ENCODE measurements at places on chromosomes 7 and 10.

- DNase-seq, result peak; percentile 19
Measured at GRCh38 chr7:119482209-119482608, 790.8 kb upstream of the KCND2 start.

DNA sequence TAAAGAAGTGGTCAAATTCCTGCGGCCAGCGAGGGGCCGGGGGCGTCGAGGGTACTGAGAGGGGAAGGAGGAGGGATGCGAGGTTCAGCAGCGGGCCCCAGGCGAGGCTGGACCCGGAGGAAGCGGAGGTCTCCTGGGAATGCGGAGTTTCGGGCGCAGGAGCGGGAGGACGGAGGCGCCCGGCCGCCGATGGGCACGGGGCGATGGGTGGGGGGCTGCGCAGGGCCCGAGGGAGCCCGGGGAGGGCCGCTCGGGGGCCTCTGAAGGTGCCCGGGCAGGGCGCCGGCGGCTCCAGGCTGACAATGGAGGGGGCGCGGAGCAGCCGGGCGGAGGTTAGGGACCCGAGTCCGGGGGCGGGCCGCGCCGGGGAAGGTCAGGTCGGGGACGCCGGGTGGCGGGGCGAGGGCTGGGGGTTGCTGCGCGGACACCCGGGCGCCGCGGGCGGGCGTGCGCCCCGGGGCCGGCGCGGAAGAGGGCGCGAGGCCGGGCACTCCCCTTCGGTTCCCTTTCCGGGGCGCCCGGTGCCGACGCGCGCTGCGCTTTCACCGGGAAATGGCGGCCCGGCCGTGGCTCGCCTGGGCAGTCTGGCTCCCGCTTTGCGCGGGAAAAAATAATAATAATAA is 683 bp downstream of the MACROH2A2 start:
- peak; percentile 45 for DNase-seq

- DNase-seq, result peak; percentile 65
Measured at GRCh38 chr10:118958984-118959925, 70.3 kb upstream of the NANOS1 start.

DNA sequence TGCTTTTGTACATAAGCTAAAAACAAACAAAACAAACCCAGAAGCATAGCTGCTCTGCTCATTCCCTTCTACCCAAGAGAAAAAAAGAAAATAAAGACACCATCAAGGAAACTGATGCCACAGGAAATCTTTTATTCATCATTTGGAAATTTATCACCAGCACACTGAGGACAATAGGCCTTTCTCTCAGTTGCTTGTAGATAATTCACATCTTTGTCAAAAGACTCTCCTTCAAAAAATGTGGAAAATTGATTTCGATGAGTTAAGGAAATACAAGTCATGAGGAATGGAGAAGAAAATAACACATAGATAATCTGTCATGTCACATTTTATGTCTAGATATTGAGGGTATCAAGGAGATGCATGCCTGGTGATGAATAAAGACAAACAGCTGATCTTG is 53.5 kb downstream of the ZNF37A start:
- DNase-seq, result no peak

DNA sequence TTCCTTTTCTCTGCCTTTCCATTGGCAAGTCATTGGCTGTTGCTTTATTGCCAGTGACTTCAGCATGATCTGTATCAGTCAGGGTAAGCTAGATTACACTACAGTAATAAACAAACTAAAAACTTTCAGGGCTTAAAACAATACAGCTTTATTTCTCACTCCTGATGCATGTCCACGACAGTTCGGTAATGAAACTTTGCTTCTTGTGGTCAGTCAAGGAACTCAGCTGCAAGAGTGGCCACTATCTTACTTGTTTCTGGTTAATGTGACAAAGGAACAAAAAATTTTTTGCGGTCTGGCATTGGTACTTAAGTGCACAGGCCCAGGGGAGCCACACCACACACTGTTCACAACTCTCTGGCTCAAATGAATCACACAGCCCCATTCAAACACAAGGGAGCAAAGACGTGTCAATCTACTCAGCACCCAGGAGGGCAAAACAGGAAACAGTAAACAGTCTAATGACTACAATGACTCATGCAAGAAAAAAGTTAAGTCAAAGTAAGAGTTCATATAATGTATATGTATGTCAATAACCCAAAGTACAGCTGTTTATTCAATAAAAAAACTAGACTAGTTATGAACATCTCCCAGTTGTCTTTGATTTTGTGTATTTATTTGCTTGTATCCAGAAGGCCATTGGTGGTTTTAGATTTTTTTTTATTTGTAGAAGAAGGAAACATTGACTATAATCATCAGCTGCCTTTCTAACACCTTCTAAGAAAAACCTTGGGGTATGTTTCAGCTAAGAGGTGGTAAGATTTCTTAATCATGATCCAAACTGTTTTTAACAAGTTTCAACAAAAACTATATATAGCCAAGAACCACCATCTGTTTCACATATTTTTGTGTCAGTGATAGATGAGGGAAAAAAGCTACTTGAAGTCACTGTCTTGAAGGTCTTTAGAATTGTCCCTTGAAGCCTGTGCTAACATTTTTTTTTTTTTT is 134.4 kb upstream of the FAM3C start:
- DNase-seq, result peak; percentile 99

DNA sequence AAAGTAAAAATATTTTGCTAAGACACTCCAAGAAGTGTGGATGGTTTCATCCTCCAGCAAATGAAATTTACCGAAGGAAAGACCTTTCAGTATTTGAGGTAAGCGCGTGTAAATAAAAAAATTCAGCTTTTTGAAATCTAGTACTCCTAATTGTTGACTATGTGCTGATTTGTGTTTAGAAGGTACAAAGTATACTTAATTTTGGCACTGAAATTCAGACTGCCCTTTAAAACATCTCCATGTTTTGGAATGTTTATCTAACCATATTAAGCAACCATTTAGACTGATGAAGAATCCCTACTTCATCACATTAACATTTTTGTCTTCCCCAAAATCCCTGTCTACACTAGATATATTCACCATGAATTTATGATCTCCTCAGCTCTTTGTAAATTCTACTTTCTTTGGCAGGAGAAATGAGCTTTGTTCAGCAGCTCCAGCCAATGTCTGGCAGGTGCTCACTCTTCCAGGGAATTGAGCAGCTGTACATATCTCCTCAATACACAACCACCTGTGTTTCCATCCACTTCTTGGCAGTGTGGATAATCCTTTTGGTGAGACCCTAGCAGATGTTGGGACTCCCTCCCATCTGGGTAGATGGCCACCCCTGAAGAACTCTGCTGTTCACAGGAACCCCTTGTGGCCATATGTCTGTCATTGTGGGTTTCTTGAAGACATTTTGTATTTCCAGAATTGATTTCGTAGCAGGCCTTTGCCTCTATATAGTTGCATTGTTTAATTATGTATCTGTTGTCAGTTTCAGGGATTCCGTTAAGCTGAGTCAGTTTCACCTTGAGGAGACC is 129.4 kb upstream of the SAMD8 start:
- no peak for DNase-seq

- peak; percentile 65 for DNase-seq
Measured at GRCh38 chr10:47047577-47048525, 136.6 kb downstream of the PTPN20 start.

DNA sequence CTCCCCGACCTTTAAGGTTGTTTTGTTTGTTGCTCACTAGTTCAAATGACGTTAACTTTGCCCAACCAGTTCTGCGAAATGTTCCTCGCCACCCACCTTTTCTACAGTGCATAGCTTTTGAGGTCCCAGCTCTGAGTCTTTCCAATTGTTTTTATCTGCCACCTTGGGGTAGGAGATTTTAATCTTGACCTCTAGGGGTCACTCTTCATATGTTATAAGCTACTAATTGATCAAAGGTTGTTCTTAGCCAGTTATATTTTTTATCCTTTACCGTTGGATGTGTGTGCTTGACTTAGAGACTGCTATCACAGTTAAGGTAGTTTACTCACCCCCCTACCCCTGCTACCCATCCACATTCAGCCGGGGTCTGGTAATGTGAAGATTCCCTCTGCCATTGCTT is 372.4 kb downstream of the SUGCT start:
- peak; percentile 19 for DNase-seq

GRCh38 chr10:110756876-110757275 is 112.7 kb downstream of the RBM20 start:
- no peak for DNase-seq

GRCh38 chr7:99563650-99564049 is 5.2 kb downstream of the ZNF655 start:
- peak; percentile 30 for DNase-seq

DNA sequence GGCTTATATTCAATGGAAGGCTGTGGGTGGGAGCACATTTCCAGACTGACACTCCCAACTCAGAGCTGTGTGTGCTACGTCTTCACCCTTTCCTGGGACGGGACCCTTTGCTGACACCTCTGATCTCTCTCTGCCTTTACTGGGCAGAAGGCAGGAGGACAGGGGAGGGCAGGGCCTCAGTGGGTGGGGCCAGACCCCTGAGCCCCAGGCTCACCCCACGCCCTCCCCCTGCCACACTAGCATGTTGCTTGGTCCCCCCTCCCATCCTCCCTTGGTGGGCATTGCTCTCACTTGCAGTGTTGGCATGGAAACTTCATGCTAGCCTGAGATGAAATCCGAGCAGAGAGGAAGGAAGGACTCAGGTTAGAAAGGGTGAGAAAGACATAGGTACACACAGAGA is 18.4 kb downstream of the TMEM273 start:
- no peak for DNase-seq

DNA sequence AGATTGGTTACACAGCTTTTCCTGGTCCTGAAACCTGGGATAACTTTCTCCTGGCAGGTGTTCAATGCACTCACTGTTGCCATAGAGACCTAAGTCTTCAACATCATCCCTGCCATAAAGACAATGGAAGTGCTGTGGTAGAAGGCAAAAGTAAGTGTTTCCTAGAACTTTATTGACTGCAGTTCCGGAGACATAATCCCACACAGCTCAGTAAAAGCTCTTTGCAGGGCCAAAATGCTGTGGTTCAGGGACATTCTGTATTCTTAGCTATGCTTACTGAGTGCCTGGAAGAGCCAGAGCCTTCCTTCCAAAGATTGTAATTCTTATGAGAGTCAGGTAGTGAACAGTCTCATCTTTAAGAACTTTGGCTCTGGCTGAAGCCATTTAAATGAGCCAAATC is 5.3 kb downstream of the WIPF3 start:
- DNase-seq, result no peak

DNA sequence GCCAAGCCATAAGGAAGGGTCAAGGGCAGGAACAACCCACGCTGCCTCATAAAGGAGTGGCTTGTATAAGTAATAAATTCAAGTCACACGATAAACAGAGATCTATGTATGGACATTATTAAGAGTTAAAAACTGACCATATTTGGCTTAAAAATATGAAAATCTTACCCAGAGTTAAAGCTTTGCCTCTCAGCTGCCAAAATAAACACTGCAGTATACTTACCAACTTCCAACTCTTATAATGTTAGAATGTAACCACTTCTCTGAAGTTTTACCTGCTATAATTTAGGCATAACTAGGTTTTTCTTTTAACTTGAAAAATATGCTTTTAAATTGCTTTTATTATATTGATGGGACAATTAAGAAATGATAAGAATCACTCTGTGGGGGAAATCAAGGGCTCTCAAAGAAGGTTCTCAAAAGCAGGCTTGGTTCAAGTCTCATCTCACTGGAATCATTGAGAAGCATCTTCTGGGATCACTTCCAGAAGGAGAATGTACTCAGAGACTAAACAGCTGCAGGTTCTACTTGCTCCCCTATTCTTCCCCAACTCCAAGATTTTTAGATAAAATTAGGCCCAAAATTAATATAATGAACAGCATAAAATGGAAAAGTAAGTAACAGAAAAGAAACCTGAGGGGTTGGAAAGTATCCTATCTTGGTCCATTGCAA is 16.1 kb upstream of the CAV2 start:
- no peak for DNase-seq

DNA sequence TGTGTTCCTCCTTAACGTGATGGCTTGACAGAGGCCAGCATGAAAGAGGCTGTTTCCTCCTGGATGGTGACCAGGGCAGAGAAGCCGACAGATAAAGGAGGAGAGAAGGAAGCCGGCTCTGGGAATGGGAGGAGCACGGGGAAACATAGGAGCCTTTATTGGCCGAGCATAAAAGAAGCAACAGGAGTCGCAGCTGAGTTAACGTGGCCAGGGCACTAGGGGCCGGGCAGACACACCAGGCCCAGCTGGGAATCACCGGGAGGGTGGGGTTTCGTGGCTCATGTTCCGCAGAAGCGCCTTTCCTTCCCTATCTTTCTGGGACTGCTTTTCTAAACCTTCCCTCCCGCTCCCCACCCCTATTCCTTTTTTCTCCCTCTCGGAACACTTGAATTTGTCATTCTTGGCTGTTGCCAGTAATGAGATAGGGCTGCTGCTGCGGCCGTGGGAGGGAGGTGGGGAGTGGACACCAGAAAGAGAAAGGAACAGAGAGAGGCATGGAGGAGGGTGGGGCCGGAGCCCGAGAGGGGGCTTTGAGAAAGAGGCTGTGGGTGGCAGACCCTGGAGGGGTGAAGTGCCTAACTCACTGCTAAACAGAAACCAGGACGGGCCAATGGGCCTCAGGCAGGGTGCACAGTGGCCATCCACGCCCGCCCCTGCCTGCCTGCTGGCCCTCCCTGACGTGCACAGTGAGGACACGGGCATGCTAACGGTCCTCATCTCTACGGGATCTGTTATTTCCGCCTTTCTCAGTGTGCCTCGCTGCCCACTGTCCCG is 65.2 kb downstream of the COL13A1 start:
- DNase-seq, result peak; percentile 37

GRCh38 chr10:130341356-130341755 is 205.2 kb downstream of the GLRX3 start:
- no peak for DNase-seq

DNA sequence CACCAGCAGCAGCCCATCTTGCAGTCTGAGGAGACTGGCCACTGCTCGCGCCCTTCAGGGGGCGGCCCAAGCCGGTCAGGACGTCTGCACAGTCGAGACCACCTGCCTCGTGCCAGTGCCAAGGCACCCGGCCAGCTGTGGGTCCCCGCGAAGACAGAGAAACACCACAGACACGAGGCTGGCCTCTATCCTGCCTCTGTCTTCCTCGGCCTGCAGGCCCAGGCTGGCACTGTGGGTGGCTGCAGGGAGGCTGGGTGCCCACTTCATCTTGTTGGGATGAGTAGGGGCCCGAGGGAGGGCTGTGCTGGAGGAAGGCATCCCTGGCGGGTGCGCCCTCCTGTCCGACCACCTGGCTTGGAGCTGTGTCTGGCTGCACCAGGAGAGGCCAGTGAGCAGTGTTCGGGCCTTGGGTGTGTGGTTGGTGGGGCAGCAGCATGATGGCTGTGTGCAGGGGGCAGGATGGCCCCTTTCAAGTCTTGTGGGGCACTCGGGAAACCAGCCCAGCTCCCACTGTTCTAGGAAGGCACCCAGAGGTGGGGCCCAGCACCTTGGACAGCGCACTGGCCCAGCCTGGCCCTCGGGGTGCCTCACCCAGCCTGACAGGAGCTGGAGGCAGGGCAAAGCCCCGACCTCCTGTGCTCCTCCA is 7.3 kb downstream of the DPYSL4 start:
- peak; percentile 18 for DNase-seq
